ENCODE measurements at places on chromosomes 6 and 20. TPM values are rescaled to one million over a fixed set of nuclear protein-coding genes. Genes with fewer than 3 reads are reported as not detected.

HMGCLL1 gene
- total RNA-seq, result 0.36 TPM

OR12D1 gene
- not detected for total RNA-seq

NOP56 gene
- 91.2 TPM for total RNA-seq

GRCh38 chr20:25389858-25390537 is 637 bp downstream of the ABHD12 start:
- peak; percentile 91 for DNase-seq

DNA sequence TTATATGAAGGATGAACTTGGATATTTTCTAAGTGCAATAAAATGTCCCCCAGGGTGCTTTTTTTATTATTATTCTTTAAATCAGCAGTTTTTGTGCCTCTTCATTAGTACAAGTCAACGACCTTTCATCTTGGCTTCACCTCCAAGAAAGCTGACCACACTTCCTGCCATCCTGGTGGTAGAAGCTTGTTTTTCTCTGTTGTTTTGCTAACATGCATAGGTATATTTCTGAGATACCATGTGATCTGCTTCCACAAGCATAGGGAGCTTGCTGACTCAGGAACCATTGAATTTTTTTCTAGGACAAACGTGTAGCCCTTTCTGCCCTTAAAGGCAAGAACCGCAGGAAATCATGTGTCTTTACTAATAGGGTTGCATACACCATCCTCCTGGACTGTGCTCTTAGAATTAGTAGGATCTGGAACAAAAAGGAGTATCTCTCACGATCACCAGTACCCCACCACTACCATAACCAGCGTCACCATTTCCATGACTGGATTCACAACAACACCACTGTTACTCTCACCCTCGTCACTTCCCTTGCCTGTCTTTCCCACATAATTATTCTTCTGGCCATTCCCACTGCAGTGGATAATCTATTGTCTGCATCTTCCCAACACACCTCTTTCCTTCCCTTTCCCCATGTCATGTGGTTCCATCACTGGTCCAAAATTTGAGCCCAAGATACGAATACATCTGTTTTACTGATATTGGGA is 207.1 kb downstream of the MAFB start:
- DNase-seq, result no peak

GRCh38 chr6:4736371-4736873 is 39.8 kb upstream of the CDYL start:
- DNase-seq, result no peak

- DNase-seq, result no peak
Observed at GRCh38 chr20:38065764-38066375, 32.3 kb downstream of the RPRD1B start.

ADAM33 gene
- total RNA-seq, result 3.5 TPM

DNA sequence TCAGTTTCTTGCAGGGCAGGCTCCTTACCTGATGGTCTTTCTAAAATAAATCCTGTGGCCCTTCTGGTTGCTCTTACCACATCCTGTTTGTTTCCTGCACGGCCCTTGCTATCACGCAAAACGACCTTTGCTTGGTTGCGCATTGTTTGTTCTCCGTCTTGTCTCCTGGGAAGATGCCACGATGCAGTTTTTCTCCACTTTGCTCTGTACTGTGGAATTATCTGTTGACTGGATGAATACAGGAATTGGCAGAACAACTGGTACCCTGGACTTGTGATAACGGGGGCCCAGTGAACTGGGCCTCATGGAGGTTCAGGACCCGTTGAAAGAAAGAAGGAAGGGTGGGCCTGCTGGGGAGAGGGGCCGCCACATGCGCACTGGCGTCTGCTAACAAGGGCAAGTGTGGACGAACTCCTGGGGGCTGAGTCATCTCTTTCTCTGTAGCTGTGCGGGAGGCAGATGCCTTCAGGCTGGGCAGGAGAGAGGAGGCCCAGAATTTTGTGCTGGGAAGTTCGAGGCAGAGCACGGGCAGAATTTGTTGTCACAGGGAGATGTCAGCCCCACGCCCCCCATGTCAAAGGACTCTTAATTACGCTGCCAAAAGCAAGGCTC is 139.9 kb downstream of the BMP7 start:
- no peak for DNase-seq

DNA sequence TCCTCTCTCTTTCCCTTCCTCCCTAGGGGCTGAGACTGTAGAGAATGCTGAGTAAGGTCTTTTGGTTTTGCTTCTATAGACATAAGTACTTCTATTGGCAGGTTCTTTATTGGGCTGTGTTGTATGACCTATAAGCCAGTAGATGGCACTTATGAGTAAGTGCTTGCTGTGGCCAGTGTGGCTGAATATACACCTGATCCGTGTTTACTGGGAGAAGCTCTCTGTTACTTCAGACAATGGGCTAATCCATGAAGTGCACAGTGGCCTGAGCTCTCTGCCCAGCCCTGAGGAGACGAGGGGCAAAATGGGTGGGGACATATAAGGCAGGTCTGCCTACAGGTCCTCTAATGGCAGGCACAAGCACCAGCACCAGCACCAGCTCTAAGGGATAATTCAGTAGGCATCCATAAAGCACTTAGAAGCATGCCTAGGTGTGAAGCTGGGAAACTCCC is 610.3 kb downstream of the RNF144B start:
- DNase-seq, result peak; percentile 52

DNA sequence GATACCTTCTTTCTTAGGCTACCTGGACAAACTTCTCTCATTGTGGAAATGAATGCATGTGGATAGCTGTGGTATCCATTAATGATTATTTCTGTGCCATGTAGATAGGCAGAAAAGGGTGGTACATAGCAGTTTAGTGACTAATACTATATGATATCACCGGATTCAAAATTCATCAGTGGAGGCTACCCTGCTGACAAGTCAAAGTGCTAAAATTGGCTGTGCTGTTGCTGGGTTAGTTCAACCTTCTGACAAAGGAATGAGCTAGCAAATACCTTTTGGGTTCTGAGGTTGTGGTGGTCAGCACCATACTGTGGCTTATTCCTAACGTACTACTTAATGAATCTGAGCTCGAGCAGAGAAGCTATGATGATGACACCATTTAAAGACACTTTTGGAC is 109.1 kb downstream of the TFAP2B start:
- no peak for DNase-seq

DNA sequence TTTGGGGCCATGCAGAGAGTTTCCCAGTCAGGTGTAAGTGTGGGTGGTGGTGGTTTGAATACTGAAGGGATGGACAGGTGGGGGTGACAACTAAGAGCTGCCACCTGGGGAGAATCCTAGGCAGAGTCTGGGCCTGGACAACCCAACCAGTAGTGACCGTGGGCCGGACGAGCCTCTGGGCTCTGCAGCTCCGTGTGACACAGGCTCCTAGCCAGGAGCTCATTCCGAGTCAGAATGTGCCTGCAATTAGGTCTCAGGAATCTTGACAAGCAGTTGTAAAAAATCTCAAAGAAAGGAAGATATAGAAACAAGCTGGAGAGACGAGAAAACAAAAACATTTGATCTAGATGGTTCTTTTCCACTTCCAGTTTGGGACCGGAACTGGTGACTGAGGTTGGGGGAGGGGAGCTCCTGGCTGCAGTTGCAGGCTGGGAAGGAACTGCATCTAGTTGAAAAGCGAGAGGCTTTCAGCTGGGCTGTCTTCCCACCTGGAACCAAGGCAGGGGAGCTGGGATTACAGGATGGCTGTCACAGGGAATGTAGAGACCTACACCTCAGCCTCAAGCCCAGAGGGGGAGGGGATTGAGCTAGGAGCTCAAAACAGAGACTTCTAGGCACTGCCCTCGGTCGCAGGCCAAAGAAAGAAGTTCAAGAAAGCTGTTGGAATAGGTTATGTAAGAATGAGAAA is 156.9 kb downstream of the PAX1 start:
- DNase-seq, result no peak

GRCh38 chr6:5215159-5215558 is 45.6 kb downstream of the LYRM4 start:
- DNase-seq, result no peak

GRCh38 chr6:22251348-22251747 is 45.5 kb downstream of the PRL start:
- peak; percentile 10 for DNase-seq

WFDC12 gene
- total RNA-seq, result not detected

DNA sequence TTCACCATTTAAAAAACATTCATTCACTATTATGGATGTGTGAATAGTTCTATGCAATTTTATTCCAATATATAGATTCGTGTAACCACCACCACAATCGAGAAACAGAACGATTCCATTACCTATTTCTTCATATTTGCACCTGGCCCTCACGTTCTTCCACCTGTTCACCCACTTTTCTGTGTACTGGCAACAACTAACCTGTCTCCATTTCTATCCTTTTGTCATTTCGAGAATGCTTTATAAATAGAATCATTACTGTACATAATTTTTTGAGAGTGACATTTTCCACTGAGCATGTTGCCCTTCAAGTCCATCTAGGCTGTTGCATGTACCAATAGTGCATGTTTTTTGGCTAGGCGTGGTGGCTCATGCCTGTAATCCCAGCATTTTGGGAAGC is 23.2 kb upstream of the STX11 start:
- no peak for DNase-seq

GRCh38 chr6:75431379-75431778 is 62.2 kb downstream of the FILIP1 start:
- peak; percentile 59 for DNase-seq

C6orf132 gene
- total RNA-seq, result 2.9 TPM

DNA sequence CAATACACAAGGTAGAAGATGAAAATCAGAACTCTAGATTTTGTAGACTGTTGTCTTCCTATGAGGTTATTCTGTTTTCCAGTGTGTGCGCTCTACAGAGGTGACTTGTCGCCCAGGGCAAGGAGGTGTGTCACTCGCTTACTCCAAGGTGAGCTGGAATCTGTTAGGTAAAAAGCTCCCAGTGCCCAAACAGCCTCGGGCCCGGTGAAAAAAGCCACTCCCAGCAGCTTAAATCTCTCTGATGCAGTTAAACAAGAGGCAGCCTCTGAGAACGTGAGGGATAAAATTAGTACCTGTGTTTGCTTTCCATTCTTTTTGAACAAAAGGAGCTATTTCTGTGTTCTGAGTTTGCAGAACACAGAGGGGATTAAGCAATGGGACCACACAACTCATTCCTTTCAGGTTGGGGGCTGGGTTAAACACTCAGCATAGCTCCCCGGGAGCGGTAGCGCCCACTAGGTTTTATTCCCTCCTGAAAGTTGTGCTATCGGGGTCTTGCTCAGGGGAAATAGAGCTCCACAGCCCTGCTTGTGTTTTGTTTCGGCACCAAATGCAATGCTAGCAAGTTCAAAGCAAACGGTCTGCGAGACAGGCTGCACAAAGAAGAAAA is 181.2 kb downstream of the FOXA2 start:
- DNase-seq, result no peak

DNA sequence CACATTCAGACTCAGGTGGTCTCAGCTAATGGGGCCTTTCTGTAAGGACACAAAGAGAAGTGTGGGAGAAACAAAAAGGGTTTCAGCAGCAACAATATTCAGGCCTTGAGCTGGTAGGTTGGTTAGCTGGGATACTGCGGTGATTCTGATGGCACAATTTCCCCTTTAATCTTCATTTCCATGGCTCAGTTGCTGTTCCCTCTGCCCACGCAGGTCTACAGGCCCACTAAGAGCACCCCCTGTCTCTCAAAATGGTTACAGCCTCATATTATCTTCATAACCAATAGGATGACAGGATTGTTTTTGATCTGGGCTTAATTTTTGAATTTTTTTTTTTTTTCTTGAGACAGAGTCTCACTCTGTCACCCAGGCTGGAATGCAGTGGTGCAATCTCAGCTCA is 48.9 kb downstream of the MYB start:
- DNase-seq, result no peak

DNA sequence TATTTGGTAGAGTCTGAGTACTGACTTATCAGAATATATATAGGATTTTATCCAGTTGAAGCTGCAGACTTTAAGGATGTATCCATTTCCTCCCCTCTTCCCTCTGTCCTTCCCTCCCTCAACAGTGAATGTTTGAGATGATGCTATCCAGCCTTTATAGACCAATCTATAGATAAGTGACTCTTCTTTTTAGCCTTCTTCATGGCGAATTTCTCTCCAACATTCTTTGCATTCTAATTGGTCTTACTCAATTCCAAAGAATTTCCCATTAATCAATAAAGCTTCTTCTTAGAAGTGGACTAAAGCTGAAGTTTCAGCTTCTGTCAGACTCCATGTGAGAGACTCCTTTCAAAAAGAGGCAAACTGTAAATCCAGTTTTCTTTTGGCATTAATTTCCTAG is 99.3 kb downstream of the AIG1 start:
- DNase-seq, result no peak

DNA sequence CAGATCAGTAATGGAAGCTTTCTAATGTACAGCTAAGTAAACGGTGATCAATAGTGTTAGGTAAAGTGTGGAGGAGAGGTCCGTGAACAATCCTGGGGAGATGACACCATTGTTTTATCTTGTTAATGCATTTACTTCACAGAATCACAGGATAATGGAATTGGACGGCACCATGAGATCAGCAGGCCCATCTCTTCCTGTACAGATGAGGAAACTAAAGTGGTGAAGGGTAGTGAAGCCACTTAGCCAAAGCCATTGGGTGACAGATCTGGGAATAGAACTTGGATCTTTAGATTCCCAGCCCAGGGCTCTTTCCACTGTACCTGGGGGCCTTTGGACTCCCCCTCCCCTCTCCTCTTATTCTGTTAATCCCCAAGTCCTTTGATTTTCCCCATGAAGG is 26.2 kb upstream of the IER3 start:
- DNase-seq, result no peak

CST4 gene
- not detected for total RNA-seq

- DNase-seq, result peak; percentile 86
Observed at GRCh38 chr6:36247693-36248092, 22.2 kb upstream of the PNPLA1 start.

DNA sequence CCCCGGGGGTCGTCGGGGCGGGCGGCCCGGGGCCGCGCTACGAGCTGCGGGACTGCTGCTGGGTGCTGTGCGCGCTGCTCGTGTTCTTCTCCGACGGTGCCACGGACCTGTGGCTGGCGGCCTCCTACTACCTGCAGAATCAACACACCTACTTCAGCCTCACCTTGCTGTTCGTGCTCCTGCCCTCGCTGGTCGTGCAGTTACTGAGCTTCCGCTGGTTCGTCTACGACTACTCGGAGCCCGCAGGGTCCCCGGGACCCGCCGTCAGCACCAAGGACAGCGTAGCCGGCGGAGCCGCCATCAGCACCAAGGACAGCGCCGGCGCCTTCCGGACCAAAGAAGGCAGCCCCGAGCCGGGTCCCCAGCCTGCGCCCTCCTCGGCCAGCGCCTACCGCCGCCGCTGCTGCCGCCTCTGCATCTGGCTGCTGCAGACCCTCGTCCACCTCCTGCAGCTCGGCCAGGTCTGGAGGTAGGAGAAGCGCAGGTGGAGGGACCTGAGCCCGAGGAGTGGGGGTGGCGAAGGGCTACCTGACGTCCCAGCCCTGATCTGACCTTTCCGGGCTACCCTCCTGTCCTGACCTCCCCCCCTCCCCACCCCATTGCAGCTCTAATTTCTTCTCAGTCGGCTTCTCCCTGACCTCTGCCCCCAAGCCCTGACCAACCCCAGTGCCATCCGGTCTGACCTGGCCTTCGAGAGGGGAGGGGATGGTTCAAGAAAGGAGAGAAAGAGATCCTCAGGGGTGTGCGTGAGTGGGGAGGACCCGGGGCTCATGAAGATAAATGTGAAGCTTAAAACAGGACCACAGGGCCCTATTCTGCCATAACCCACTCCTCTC is 558 bp downstream of the XKR7 start:
- peak; percentile 98 for DNase-seq

NTSR1 gene
- total RNA-seq, result not detected

PLN gene
- total RNA-seq, result 0.36 TPM

GRCh38 chr6:131724114-131724513 is 13.3 kb upstream of the CTAGE9 start:
- no peak for DNase-seq

GRCh38 chr6:82603871-82604270 is 240.3 kb downstream of the TPBG start:
- no peak for DNase-seq

- no peak for DNase-seq
Observed at GRCh38 chr20:2365666-2366065, 15.0 kb upstream of the TGM6 start.
